ENCODE measurements at places on chromosomes 6 and 20. TPM values are rescaled to one million over a fixed set of nuclear protein-coding genes. Genes with fewer than 3 reads are reported as not detected.

Gene TAAR1
- total RNA-seq, result not detected

Gene TSBP1
- not detected for total RNA-seq

GRCh38 chr6:111864138-111865048, 8.9 kb downstream of the FYN start:
- DNase-seq, result no peak

Gene PDYN
- not detected for total RNA-seq

GRCh38 chr20:44513871-44514270, 8.0 kb downstream of the SERINC3 start:
- DNase-seq, result no peak

DNA sequence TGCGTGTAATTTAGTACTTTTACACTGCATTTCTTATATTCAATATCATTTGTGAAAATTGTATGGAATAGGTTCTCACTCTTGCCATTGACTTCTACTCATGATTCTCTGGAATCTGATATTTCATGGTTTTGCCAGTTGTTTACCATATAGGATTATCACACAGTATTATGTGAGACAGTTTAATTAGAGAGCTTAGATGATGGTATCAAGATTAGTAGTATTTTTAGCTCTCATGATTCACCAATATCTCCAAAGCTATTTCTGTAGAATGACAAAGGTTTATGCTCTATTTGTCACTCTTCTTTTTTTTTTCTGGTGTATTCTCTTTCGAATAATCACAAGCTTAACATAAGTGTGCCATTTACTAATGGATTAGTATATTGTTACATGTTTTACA, 45.9 kb downstream of the EPHA7 start:
- DNase-seq, result no peak

Gene PMEPA1
- 99.2 TPM for total RNA-seq

Gene EDN3
- not detected for total RNA-seq

GRCh38 chr6:88380618-88381288, 214.6 kb upstream of the CNR1 start:
- peak; percentile 68 for DNase-seq

GRCh38 chr6:7938562-7939183, 28.1 kb upstream of the TXNDC5 start:
- no peak for DNase-seq

DNA sequence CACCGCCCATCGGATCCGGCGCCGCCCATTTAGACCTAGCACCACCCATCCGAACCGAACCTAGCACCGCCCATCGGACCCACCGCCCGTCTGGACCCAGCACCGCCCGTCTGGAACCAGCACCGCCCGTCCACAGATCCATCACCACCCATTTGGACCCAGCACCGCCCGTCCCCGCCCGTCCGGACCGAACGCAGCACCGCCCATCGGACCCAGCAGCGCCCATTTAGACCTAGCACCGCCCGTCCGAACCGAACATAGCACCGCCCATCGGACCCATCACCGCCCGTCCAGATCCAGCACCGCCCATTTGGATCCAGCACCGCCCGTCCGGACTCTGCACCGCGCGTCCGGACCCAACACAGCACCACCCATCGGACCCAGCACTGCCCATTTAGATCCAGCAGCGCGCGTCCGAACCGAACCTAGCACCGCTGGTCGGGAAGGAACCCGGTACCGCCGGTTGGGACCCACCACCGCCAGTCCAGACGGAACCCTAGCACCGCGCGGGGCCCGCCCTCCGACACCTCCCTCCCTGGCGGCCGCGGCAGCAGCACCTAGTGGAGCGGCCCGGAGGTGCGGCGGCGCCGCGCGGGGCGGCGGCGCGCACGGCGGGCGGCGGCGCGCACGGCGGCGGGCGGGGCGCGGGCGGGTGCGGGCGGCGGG, 348 bp upstream of the AFDN start:
- DNase-seq, result no peak

DNA sequence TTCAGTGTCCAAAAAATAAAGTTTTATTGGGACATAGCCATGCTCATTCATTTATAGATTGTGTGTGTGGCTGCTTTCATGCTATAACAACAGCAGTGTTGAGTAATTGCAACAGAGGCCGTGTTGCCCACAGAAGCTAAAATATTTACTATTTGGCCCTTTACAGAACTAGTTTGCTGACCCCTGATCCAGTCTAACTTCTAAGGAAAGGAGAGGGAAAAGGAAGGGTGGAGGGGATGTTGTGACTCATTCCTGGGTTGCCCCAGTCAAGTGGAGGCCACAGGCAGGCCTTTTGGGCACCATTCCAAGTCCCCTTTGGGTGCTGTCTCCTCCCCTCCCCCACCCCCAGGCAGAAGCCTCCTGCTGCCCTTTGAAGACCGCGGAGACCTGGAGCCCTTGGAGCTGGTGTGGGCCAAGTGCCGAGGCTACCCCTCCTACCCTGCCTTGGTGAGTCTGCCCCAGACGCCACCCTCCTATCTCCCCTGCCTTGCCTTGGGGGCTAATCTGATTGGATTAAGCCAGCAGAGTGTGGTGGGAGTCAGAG, 28.4 kb downstream of the BRPF3 start:
- DNase-seq, result peak; percentile 76

DNA sequence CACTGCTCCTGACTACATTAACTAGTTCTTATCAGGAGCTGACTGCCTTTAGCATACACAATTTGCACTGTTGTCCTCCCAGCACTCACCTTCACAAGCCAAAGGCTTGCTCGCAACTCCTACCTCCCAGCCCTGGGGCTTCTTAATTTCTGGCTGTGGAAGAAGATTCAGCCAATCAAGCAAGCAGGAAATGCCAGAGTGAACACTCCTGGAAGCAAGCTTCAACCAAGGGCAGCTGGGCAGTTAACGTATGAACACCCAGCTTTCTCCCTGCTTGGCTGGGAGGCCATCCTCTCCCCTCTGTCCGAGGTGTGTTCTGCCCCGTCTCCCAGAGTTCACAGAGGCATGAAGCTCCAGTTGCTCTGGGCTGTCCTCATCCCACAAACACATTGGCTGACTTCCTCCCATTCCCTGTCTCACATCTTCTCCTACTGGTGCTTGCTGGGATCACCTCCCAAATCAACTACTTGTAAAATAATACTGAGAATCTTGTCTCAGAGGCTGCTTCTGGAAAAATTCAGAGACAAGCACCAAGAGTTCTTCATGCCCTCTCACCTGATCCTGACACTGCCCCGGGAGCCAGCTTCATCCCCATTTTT, 15.3 kb upstream of the SRSF6 start:
- DNase-seq, result no peak

Gene APOM
- total RNA-seq, result 0.80 TPM

DNA sequence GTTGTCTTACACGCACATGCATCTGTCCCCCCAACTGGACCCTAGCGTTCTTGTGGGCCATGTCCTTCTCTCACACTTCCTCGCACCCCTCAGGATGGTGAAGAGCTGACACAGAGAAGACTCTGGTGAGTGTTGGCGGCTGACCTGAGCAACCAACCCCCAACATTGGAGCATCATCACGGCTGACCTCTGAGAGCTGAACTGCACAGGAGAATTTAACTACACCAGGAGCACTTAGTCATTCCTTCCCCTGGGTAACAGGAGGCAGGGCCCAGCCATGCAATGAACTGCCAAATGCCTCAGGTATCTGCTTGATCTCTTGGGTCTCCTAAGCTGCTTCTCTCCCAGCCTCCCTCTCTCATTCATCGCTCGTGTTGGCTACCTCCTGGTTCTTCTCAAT, 88.5 kb downstream of the PSMG4 start:
- DNase-seq, result peak; percentile 12

Gene TCFL5
- total RNA-seq, result 10.4 TPM

GRCh38 chr20:38880952-38881735, 45.1 kb upstream of the FAM83D start:
- no peak for DNase-seq

DNA sequence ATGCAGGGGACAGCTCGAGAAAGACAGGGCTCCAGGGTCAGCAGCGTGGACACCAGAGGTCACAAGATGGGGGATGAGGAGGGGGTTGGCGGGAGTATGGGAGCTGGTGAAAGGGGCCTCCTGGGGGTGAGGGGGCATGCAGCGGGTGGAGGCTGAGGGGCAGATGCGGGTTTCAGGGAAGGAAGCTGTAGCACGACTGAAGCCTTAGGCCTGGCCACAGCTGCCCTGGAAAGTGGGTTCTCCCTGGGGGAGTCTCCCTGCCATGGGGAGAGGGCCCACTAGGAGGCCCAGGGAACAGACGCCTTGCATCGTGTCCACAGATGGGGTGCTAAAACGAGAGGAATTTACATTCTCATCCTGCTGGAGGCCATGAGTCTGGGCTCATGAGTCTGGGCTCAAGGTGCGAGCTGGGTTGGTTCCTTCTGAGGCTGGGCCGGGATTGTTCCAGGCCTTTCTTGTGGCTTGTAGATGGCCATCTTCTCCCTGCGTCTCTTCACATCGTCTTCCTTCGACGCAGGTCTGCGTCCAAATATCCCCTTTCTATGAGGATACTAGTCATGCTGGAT, 18.0 kb downstream of the APCDD1L start:
- DNase-seq, result no peak

Gene ELOVL2
- 0.05 TPM for total RNA-seq

DNA sequence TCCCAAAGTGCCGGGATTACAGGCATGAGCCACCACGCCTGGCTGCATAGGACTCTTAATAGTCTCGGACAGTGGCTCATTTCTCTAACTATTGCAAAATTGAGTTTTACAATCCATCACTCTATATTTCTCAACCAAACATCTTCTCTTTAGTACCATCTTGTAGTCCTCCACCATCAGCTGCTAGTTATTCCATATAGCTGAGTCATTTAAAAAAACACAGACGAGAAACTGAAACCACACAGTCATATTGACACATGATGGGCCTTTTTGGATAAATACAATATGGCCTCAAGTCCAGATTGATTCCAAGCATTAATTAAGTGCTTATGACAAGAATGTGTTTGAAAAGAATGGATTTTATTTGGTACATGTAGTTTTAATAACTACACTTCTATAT, 599.1 kb downstream of the MEI4 start:
- DNase-seq, result no peak

DNA sequence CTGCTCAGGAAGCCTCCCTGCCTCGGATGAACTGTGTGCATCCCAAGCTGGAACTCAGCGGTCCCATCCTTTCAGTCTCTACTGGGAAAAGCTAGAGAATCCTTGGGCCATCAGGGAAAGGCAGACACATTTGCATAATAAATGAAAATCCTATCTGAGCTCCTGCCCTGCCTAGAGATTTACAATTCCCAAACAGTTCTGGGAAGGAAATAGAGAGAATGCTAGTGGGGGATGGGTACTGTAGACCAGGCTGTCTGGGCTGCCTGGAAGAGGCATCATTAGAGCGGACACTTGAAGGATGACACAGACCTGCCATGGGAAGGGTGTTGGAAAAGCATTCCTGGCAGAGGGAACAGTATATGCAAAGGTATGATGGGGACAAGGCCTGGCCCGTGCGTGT, 44.3 kb downstream of the TFAP2C start:
- DNase-seq, result no peak

DNA sequence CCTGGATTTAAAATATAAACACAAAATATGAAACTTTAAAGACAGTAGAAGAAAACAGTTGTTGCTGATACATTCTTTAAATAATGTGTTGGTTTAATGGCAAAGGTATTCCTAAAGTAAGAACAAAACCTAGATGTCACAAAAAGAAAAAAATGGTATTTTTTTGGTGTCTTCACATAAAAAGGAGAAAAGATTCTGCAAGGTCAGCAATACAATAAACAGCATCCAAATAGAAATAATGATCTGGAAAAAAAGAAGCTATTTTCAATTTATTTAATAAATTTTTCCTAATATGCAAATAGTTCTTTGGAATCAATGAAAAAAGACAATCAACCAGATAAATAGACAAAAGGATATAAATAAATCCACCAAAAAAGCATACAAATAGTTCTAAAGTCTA, 6.5 kb upstream of the ADGRF1 start:
- no peak for DNase-seq

Gene RAB44
- total RNA-seq, result not detected

Gene B3GALT4
- 5.9 TPM for total RNA-seq

- no peak for DNase-seq
These were observed 163.5 kb downstream of the KIF6 start for GRCh38 chr6:39561536-39562266.

- no peak for DNase-seq
These were observed 2.0 kb upstream of the ZNFX1 start for GRCh38 chr20:49279677-49280462.

- DNase-seq, result no peak
These were observed 120.2 kb downstream of the QRSL1 start for GRCh38 chr6:106749609-106750008.

Gene CALHM5
- total RNA-seq, result 0.40 TPM

Gene HLA-DPB1
- total RNA-seq, result 25.7 TPM

DNA sequence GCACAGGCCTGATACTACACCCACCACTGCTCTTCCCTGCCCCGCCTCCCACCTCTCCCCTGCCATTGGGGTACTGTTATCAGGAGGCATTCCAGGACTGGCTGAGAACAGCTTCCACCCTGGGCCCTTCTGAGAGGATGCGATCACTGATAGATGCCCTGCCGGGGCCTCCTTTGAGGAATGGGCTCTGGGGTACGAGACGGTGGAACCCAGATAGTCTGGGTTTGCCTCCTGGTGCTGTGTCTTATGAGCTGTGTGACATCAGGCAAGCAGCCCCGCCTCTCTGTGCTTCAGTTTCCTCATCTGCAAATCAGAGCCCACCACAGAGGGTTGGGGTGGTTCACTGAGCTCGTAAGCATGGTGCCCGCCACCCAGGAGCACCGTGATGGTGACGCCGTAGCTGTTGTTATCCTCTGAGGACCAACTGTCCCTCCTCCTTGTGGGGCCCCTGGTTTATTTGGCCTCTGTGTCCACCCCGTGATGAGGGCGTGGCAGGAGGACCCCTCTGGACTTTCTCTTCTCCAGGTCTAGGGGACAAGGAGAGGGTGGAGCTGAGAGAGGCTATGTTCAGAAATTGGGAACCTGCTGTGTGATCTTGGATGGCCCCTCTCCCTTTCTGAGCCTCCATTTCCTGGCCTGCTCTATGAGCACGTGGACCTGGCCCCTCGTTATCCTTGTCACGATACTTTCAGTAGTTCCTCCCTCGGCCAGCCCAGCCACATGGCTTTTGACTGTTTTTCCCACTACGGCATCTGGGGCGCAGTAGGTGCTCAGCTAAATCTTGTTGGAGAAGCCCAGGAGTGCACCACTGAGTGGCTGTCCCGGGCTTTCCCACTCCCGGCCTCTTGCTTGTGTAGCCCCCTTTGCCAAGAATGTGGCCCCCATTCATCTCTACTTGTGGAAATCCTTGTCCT, 18.3 kb downstream of the SRC start:
- DNase-seq, result no peak

Gene FNDC11
- total RNA-seq, result 0.85 TPM

Gene GSTA3
- total RNA-seq, result not detected

DNA sequence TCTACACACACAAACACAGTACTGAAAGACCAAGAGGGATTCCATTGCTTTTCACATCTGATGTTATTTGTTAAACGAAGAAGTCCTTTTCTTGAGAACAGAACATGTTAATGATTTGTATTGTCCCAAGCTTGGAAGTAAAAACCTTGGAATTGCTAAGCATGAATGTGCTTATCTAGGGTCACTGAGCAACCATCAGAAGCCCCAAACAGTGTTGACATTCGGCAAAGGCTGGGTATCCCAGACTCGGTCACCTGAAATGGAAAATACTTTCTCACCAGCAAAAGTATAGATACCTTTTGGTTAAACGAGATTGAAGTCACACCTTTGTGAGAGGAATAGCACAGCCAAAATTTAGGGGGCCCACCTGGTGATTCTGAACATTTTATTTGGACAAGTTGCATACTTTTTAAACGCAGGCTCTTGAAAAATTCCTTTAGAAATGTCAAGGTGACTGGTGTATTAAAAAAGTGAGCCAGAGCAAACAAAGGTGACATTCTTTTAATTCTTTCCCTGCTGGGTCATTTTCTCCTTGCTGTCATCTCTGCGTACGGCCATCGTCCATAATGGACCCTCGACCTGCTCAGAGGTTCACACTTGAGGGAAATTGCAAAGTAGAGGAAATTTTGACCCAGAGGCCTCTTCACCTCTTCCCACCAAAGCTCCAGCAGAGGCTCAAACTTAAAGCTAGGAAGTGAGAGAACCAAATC, 95.8 kb upstream of the FOXA2 start:
- DNase-seq, result no peak
